Foreskin fibroblast (primary cell): ENCODE measurements at places on chromosomes 12 and 14.

- peak; percentile 86 for DNase-seq
Observed at GRCh38 chr12:54360717-54361456, 3.4 kb downstream of the GPR84 start.

DNA sequence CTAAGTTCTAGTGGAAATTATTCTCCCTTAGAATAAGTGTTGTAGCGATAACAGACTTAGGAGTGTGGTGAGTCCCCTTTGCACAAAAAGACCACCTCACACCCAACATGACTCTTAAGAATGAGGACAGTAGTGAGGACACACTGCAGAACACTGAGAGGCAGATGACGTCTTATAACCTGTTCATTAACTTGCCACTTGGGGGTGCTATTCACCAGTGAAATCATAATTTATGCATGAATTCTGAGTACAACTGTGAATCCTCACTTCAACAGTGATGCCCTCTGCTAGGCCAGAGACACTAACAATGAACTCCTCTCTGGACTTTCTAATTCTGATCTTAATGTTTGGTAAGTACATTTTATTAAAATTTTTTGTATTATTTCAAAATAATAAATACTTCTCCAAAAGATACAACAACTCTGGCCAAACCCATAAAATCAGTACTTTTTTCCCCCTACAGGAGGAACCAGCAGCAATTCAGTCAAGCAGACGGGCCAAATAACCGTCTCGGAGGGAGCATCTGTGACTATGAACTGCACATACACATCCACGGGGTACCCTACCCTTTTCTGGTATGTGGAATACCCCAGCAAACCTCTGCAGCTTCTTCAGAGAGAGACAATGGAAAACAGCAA, 274.7 kb downstream of the DAD1 start:
- DNase-seq = peak; percentile 41

GRCh38 chr14:51335531-51335930, 95.5 kb downstream of the TMX1 start:
- DNase-seq = peak; percentile 35

- no peak for DNase-seq
Observed at GRCh38 chr12:15863372-15863771, 18.8 kb upstream of the STRAP start.
